Stimulated activated CD4-positive, alpha-beta T cell treated with anti-CD3 and anti-CD28 coated beads, Interleukin-15, amount 100 ng/mL, for 24 hours (primary cell): ENCODE measurements at places on chromosomes 11 and 22.

GRCh38 chr11:134596404-134596803, 184.4 kb upstream of the B3GAT1 start:
- no peak for DNase-seq

GRCh38 chr11:83070044-83070701, 1.5 kb downstream of the RAB30 start:
- no peak for DNase-seq

- DNase-seq: no peak
These were observed 514 bp upstream of the HDAC10 start for GRCh38 chr22:50251477-50252081.

DNA sequence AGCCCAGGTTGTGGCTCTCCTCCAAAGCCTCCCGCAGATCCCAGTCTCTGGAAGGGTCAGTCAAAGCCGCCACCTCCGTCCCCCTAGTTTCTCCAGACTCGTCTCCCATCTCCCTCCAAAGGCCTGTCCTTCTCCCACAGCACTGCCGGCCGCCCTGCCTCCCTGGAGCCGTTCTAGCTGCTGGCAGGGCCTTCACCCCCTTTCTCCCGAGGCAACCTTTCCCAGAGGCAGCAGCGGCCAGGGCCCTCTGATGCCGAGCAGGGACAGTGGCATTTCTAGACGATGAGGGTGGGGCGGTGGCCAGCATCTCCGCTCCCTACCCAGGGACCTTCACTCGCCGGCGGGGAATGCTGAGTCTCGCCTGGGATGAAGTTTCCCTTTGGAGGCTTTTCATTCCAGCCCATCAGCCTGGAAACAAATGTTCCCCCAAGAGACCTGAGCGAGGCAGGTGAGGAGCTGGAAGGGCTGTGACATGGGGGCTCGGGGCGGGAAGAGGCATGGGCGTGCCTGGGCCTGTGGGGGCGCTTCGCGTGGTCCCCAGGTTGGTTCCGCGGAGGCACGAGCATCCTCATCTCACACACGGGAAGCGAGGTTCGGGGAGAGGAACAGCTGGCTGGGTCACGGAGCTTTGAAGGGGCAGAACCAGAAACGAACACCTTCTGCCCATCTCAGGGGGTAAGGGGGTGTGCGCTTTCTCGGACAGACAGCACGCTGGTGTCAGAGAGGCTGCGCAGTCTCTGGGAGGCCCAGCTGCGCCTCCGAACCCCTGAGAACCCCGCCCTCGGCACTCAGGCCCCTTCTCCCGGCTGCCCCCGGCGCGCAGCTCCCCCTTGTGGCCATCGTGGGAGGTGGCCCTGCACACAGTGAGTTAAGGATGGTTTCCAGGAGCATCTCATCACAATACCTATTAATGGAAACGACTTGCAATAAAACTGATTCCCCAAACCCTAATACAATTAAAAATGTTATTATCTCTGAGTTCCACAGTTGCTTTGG, 18.1 kb upstream of the KLHL35 start:
- peak; percentile 56 for DNase-seq

DNA sequence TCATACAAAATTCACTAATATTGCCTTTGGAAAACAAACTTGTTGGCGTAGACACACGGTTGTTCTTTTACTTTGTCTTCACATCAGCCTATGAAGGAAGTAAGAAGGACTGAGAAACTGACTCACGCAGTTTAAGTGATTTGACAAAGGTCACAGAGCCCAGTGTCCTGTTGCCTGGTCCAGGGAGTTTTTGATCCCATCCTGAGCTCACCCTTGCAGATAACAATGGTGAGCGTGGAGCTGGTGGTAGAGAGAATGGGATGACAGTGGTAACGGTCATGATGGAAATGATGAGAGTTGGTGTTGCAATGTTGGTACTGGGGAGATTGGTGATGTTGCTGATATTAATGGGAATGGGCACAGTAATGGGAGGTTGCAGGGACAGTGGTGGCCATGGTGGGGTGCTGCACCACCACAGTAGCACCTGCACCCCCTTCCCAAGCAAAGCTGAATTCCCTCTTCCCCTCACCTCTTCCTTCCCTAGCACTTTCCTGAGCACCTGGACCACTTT, 22.0 kb downstream of the CREB3L1 start:
- no peak for DNase-seq

DNA sequence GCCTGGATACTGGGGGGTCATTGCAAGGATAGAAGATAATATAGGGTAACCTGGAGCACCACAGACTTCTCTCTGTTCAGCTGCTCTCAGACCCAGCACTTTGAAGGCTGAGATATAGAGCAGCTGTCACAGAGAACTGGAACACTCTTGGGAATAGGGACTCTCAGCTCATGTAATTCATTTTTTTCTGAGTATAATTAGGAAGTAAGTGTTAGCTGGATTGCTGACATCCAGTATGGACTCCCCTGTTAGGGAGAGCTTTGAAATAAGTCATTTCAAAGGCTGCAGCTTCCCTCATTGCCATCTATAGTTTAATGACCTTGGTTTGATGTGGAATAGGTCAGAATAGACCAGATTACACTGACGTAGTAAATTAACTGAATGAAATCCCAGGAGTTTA, 120.8 kb upstream of the POU2AF2 start:
- DNase-seq: no peak

DNA sequence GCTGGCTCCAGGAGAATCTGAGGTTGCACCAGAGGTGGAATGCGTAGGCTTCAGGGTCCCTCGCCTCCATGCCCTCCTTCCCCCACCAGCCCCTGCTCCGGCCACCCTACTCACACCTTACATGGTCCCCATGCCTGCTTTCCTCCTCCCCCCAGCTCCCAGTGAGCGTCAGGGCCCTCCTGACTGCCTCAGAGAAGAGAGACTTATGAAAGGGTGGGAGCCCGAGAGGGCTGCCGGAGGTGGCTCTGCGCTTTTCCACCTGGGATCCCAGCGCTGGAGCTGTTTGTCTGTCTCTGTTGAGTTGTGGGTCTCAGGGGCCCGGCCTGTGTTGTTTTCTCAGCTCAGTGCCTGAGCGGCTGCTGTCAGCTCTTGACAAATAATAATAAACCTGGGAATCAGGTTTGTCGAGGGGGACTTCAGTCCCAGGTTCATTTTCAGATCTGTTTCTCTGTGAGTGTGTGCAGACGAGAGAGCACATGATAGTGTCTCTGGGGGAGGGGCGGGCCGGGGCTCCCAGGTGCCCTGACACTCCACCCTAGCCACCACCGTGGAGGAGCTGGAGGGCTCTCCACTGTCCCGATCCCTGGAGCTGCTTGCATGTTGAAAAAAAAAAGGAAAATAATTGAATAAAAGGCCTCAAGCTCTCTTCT, 153.7 kb downstream of the FEZ1 start:
- no peak for DNase-seq

DNA sequence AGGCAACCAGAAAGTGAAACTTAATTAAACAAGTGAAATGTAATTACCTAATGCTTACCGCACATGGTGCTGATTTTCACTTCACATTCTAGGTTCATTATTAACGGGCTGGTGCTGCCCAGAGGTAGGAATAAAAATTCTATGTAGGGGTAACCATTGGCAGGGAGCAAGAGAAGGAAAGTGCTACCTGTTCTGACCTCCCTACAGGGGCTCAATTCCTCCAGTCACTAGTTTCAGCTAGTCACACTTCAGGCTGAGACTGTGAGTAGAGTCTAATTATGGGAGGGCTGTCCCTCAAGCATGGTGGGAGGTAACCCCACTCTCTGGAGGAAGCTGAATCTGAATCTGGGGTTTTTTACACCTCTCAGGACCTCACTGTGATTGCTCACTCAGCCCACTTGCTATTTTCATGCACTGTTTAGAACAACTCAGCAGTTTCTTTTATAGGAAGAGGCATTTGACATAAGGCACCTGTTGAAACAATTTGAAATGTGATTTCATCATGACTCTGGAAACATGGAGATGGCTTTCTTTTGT, 75.4 kb downstream of the MAML2 start:
- DNase-seq: peak; percentile 58
